ENCODE measurements at places on chromosomes 4 and X.

- H3K36me3 ChIP-seq = no peaks in the 10 kb centered on the region
- peak overlapping the region; percentile 20 for H3K4me3 ChIP-seq
- no peaks in the 10 kb centered on the region for H3K27me3 ChIP-seq
Measured at GRCh38 chrX:130172127-130172845, 524 bp downstream of the RAB33A start.

GRCh38 chr4:112916868-112917267, 132.6 kb upstream of the ANK2 start:
- no peaks in the 10 kb centered on the region for H3K4me1 ChIP-seq
- H3K36me3 ChIP-seq = no peaks in the 10 kb centered on the region
- no peak overlapping the region for H3K4me3 ChIP-seq
- DNase-seq = no peak
- H3K27ac ChIP-seq = no peak overlapping the region

GRCh38 chr4:152100379-152101201, 339.8 kb upstream of the GATB start:
- H3K27ac ChIP-seq = no peak overlapping the region
- H3K4me3 ChIP-seq = no peak overlapping the region

- H3K27me3 ChIP-seq = no peaks in the 10 kb centered on the region
- DNase-seq = peak; percentile 71
- peak overlapping the region; percentile 66 for H3K27ac ChIP-seq
- H3K36me3 ChIP-seq = no peaks in the 10 kb centered on the region
- peaks cover 8% of the 10 kb centered on the region for H3K4me1 ChIP-seq
Measured at GRCh38 chr4:17577665-17578481, 875 bp downstream of the LAP3 start.

- no peak overlapping the region for H3K27ac ChIP-seq
- H3K27me3 ChIP-seq = no peaks in the 10 kb centered on the region
- no peaks in the 10 kb centered on the region for H3K4me1 ChIP-seq
- H3K4me3 ChIP-seq = no peak overlapping the region
- no peak for DNase-seq
Measured at GRCh38 chrX:124530803-124531202, 184.4 kb downstream of the SH2D1A start.

DNA sequence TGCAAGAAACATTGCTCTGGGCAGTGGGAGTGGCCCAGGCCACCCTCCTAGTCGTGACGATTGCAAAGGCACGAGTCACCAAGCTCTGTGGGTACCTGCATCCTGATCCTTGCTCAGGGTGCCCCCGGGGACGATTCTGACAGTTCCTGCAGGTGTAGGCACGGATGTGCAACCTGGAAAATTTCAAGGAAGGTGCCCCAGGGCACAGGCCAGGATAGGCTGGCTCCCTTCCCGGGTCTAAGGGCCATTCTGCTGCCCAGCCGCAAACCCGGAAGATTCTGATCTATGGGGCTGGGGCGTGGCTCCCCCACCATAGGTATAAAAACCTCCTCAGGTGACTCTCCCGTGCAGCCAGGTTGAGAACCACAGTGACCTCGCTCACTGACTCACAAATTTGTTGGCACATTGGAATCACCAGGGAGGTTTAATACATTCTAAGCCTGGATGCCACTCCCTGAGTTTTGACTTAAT, 228.5 kb downstream of the PTTG2 start:
- no peaks in the 10 kb centered on the region for H3K4me1 ChIP-seq
- H3K4me3 ChIP-seq = no peak overlapping the region
- no peak overlapping the region for H3K27ac ChIP-seq
- H3K27me3 ChIP-seq = no peaks in the 10 kb centered on the region

DNA sequence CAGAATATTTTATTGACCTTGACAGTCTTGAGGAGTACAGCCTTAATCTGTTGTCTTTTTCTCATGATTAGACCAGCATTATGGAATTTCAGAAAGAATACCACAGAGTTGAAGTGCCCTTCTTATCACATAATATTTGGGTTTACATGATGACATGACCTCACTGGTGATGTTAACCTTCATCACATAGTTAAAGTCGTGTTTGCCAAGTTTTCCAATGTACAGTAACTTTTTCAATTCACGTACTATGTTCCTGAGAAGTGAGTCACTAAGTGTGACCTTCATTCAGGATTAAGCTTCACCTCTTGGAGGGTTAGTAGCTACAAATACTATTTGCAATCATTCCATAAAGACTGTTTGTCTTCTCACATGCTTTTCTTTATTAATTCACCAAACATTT, 52.1 kb downstream of the RAB40A start:
- H3K4me3 ChIP-seq = no peak overlapping the region
- no peak overlapping the region for H3K27ac ChIP-seq
- no peaks in the 10 kb centered on the region for H3K36me3 ChIP-seq
- H3K4me1 ChIP-seq = no peaks in the 10 kb centered on the region
- DNase-seq = no peak
- peaks cover 3% of the 10 kb centered on the region for H3K27me3 ChIP-seq

DNA sequence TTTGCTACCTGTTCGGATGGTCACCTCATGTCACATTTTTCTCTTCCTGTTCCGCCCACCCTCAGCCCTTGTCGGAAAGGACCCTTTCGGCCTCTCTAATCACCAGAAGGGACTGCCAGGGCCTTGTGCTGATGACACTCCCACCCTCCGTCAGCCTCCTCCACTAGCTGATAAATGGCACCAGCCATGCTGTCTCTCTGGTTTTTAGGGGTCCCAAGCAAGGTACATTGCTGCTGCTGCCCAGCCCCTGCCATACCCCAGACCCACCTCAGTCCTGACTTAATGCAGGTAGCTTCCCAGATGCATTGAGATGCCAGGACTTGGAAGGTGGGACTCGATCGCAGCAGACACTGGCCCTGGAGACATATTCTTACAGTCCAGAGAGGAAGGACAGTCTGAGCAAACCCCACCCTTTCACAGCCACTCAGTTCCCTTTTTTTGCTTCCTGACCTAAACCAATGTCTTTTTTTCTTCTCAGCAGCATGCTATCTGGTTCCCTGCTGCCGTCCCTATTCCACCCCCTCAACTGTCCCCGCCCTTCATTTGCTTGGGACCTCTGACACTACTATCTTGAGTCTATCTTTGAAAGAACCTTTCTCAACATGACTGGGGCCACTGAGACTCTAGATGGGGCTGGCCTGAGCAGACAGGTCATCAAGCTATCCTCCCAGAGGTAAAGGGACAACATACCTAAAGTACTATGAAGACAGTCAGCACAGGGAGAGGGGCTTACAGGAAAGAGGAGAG, at the start of gene BTK:
TSS of gene BTK (minus strand) at position 397 of the 747 bp plus-strand sequence. CDS start 10,907 bp downstream, outside the sequence.
- H3K4me3 ChIP-seq = no peak within 1 kb of the TSS
- H3K27me3 ChIP-seq = peaks cover 5% of the 10 kb centered on the region
- no peak for DNase-seq
- no peak within 1 kb of the TSS for H3K27ac ChIP-seq

DNA sequence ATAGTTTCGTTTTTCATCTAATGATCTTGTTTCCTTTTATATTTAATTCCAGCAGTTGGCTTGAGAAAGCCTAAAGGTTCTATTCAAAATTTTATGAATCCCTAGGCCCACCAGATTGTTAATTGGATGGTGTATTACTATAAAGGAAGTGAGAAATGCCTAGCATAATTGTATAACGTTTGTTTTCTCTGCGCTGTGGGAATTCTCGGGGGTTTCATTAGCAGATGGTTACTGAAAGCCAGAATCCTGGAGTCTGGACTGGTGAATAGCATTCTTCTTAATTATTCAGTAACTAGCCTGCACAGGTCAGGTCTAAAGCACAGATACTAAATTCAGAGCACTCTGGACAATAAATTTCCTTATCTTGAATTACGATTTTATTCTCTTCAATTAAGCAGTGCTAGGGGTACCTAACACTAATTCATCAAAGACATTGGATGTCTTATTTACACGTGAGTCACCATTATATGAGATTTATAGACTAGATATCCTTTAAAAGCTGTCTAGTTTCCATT, 459.4 kb downstream of the DTHD1 start:
- no peak overlapping the region for H3K4me3 ChIP-seq
- no peaks in the 10 kb centered on the region for H3K4me1 ChIP-seq
- no peak overlapping the region for H3K27ac ChIP-seq
- DNase-seq = no peak
- H3K36me3 ChIP-seq = no peaks in the 10 kb centered on the region
- no peaks in the 10 kb centered on the region for H3K27me3 ChIP-seq

- H3K27me3 ChIP-seq = no peaks in the 10 kb centered on the region
- H3K4me1 ChIP-seq = no peaks in the 10 kb centered on the region
- H3K36me3 ChIP-seq = no peaks in the 10 kb centered on the region
- no peak for DNase-seq
- no peak overlapping the region for H3K4me3 ChIP-seq
Measured at GRCh38 chr4:6316461-6317003, 46.9 kb downstream of the WFS1 start.

DNA sequence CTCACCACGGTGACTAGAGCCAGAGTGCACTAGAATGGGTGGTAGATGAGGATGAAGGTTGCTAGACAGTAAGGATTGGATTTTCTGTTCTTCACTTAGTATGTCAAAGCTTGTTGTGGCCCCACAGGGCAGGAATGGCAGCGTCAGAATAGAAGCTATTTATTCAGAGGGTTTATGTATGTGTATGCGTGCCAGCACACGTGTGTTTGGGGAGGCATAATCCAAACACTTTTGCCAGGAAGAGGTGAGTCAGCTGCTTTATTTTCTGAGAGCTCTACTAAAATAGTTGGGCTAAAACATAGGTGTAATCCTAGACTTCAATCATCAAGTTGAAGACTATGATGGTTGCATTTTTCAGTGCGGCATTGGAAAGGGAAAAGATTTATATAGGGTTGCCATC, 1.2 kb upstream of the MAGEE2 start:
- no peak overlapping the region for H3K27ac ChIP-seq
- no peaks in the 10 kb centered on the region for H3K36me3 ChIP-seq
- no peak for DNase-seq
- no peaks in the 10 kb centered on the region for H3K4me1 ChIP-seq
- H3K4me3 ChIP-seq = no peak overlapping the region

GRCh38 chrX:102860235-102860634, 76.8 kb upstream of the RAB40AL start:
- DNase-seq = no peak
- no peaks in the 10 kb centered on the region for H3K4me1 ChIP-seq
- H3K27me3 ChIP-seq = no peaks in the 10 kb centered on the region
- H3K27ac ChIP-seq = no peak overlapping the region

- H3K36me3 ChIP-seq = no peaks in the 10 kb centered on the region
- no peaks in the 10 kb centered on the region for H3K4me1 ChIP-seq
- no peak for DNase-seq
- no peak overlapping the region for H3K4me3 ChIP-seq
- no peak overlapping the region for H3K27ac ChIP-seq
- H3K27me3 ChIP-seq = no peaks in the 10 kb centered on the region
Measured at GRCh38 chr4:54954656-54955388, 170.6 kb downstream of the KDR start.

GRCh38 chrX:23879380-23880090, 28.2 kb downstream of the APOO start:
- H3K36me3 ChIP-seq = no peaks in the 10 kb centered on the region
- no peaks in the 10 kb centered on the region for H3K27me3 ChIP-seq
- no peak overlapping the region for H3K27ac ChIP-seq
- no peaks in the 10 kb centered on the region for H3K4me1 ChIP-seq
- no peak overlapping the region for H3K4me3 ChIP-seq

- H3K27ac ChIP-seq = no peak overlapping the region
- H3K4me3 ChIP-seq = no peak overlapping the region
- DNase-seq = no peak
- H3K4me1 ChIP-seq = no peaks in the 10 kb centered on the region
- H3K36me3 ChIP-seq = no peaks in the 10 kb centered on the region
Measured at GRCh38 chrX:16208601-16209000, 41.3 kb downstream of the MAGEB17 start.

GRCh38 chrX:144637731-144638130, 609.6 kb upstream of the SPANXN1 start:
- no peak overlapping the region for H3K4me3 ChIP-seq
- no peaks in the 10 kb centered on the region for H3K27me3 ChIP-seq
- no peaks in the 10 kb centered on the region for H3K4me1 ChIP-seq
- H3K36me3 ChIP-seq = no peaks in the 10 kb centered on the region
- H3K27ac ChIP-seq = no peak overlapping the region

DNA sequence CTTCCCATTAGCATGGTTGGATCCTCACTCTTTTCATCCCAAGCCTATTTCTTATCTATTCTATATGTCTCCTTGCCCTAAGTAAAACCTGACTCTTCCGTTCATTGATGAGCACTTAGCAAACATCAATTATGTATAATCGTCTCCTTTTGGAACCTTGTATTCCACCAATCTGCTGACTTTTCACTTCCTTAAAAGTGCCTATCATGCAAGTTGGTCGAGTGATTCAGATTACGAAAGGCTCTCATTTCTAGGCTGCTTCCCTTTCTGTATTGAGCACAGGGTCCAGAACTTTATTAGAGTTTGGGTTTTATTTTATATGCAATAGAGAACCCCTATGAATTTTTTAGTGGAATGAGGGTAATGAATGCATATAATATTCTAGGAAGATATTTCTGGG, 27.1 kb upstream of the ALB start:
- no peaks in the 10 kb centered on the region for H3K4me1 ChIP-seq
- no peaks in the 10 kb centered on the region for H3K27me3 ChIP-seq
- no peak overlapping the region for H3K4me3 ChIP-seq
- no peak overlapping the region for H3K27ac ChIP-seq

GRCh38 chrX:16137416-16138107, 14.2 kb downstream of the GRPR start:
- DNase-seq = no peak
- H3K4me3 ChIP-seq = no peak overlapping the region
- no peak overlapping the region for H3K27ac ChIP-seq
- H3K36me3 ChIP-seq = no peaks in the 10 kb centered on the region
- H3K27me3 ChIP-seq = no peaks in the 10 kb centered on the region

- DNase-seq = no peak
- H3K27me3 ChIP-seq = no peaks in the 10 kb centered on the region
- no peak overlapping the region for H3K27ac ChIP-seq
- no peaks in the 10 kb centered on the region for H3K36me3 ChIP-seq
Measured at GRCh38 chr4:6031846-6032245, 13.6 kb upstream of the C4orf50 start.
